ENCODE measurements at places on chromosomes 5 and 9.
A peak's percentile ranks its signal among the peaks of the same experiment; 100 is the strongest.

DNA sequence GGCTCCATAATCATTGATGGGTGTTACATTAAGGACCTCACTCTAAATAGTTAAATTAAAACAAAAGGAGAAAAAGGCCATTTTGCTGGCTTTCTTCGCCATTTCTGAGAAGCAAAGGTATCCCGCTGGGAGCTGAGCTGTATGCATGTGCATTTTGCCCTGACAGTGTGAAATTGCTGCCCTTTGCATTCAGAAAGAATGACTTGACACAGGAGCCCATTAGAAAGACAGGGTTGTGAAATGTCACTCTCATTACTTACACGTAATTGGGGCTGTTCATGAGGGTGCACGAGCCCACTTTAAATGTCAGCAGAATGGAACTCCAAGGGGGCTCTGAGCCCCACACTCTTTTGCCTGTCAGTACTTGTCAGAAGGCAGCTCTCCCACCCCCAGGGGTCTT is 85.0 kb downstream of the SEMA4D start:
- no peak for DNase-seq

DNA sequence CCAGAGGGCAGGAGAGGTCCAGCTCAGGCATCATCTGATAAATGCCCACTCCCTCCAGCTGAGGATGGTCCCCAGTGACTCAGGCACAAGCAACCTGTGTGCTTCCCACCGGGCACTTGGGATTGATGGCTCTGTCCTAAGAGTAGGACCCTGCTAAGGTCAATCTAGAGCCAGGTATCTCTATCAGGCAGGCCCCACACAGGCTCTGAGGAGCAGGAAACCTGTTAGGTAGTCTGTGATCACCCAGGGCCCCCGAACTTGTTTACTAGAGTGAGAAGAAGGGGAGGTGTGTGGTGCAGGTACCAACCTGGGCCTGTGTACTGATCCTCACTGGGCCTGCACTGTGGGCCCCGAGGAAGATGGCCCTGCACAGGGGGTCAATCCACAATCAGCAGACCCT is 119.6 kb upstream of the FSTL4 start:
- no peak for DNase-seq

- no peak for DNase-seq
These were observed 877 bp upstream of the CAMSAP1 start for GRCh38 chr9:135908093-135908753.

- DNase-seq: no peak
These were observed 145.3 kb upstream of the SMARCA2 start for GRCh38 chr9:1869843-1870242.

DNA sequence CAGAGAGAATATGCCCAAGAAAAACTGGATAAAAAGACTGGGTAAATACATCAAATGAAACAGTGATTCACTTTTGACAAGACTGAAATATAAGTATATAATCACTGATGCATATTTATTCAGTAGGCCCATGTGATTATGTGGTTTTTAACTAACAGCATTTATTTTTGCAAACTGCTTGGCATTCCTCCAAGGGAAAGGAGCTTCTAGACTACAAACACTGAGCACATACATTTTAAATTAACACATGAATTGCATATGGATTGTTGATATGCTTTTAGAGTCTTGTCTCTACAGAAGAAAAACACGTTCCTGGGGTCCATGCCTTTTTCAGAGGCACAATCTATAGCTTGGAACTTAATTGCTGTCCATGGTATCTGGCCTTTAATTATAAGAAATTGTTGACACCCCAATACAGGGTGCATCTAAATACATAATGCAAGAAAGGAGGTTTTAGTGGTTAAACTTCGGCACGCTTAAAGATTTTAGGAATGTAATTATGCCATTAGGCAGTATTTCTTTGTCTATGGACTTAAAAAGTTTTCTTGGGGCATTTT is 6.9 kb upstream of the MEIKIN start:
- DNase-seq: no peak

DNA sequence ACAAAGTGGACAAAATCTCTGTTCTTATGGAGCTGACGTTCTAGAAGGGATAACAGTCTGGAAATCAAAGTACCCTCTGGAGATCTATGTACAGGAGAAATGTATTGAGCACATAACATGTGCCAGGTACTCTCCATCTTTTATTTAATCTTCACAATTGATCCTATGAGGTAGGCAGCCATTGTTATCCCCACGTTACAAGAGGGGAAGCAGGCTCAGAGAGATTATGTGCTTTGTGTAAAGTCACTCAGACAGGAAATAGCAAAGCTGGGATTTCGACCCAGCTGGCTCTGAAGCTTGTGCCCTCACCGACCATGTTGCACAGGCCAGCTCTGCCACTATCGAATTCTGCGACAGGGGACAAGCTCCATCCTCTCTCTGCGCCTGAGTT is 21.5 kb downstream of the PDGFRB start:
- no peak for DNase-seq

DNA sequence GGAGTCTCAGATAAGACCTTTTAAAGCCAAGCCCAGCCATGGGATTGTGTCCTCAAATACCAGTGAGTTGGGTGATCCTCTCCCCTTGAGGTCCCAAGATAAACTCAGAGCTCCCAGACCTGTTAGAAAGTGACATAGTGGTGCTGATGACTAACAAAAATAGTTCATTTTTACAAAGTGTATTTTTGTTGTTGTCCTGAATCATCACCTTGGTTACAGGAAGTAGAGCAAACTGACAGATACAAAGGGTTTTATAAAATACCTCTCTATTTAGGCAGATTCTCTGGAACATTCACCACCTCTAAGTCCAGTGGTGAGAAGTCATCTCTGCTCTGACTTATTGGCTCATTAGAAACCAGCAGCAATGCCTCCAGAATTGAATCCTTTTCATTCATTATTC is 259.3 kb downstream of the CEMIP2 start:
- DNase-seq: no peak

DNA sequence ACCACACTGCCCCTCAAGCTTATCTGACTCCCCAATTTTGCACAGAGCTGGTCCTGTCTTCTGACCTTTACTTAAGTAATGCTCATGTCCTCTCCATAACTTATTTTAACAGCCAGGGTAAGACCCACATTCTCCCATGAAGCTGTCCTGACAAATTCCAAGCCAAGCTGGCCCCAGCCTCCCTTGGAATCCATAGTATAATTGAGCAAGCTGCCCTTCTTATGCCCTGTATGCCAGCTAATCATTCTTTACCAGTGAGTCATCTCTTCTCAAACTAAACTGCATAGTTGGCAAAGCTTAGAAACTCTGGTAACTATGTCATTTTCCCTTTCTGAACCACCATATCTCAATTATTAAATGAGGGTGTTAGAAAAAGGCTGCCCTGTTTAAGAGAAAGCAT is 92.4 kb downstream of the NFIB start:
- no peak for DNase-seq

- no peak for DNase-seq
These were observed 123.8 kb downstream of the FAM170A start for GRCh38 chr5:119752921-119753886.

GRCh38 chr5:124544366-124545055 is 201.9 kb downstream of the ZNF608 start:
- no peak for DNase-seq

DNA sequence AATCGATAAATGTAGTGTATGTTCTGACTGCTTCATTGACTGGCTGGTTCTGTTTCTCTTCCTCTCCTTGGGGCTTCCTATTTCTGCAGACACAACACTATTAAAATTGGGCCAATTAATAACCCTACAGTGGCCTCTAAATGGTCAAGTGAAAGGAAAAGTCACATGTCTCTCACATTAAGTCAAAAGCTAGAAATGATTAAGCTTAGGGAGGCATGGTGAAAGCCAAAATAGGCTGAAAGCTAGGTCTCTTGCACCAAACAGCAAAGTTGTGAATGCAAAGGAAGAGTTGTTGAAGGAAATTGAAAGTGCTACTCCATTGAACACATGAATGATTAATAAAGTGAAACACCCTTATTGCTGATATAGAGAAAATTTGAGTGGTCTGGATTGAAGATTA is 58.2 kb downstream of the CCNH start:
- no peak for DNase-seq

- no peak for DNase-seq
These were observed 99.8 kb upstream of the NR4A3 start for GRCh38 chr9:99721898-99722297.

- no peak for DNase-seq
These were observed 944 bp downstream of the ATOX1 start for GRCh38 chr5:151757233-151758140.

- peak; percentile 29 for DNase-seq
These were observed 188.0 kb downstream of the XRCC4 start for GRCh38 chr5:83265318-83265717.

DNA sequence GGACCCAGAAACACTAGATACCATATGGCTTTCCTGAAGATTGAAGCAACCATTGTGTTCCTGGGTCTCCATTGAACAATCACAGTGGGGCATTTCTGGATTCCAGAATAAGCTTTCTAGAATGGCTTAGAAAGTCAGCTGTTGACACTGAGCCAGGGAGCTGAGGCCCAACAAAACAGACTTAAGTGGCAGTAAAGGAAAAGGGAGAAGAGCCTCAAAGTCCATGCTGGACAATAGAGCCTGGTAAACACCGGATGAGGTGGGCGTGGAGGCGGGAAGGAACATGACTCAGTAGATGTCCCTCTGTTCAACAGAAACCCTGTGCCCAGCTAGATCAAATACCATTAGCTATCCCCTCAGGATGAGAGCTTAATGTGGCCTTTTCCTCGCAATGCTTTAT is 14.8 kb downstream of the SPARC start:
- no peak for DNase-seq

GRCh38 chr5:65043843-65044359 is 275.2 kb downstream of the CWC27 start:
- DNase-seq: no peak

GRCh38 chr5:53167836-53168235 is 58.3 kb upstream of the MOCS2 start:
- DNase-seq: no peak

DNA sequence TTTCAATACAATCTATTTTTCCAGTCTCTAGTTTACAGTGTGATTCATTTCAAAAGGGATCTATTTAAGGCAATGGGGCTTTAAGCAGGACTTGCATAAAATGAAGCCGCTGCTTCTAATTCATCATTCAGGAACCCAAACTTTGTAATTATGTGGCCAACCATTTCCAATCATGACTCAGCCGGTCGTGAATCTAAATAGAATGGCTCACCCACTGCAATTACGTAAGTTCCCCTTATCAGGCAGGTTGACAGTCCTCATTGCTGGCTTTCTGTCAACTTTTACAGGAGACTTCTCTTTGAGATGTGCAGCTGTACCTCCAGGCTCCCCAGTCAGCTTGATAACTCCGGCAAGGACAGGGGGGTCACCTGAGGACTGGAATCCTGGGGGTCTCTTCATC is 152.8 kb upstream of the DAP start:
- no peak for DNase-seq

GRCh38 chr9:96199006-96199405 is 103.0 kb downstream of the HSD17B3 start:
- DNase-seq: no peak

- no peak for DNase-seq
These were observed 50.4 kb downstream of the ACO1 start for GRCh38 chr9:32434892-32435291.

- no peak for DNase-seq
These were observed 24.2 kb downstream of the TCF7 start for GRCh38 chr5:134138416-134139376.

- DNase-seq: no peak
These were observed 64.4 kb downstream of the FAM114A2 start for GRCh38 chr5:153974131-153974812.

DNA sequence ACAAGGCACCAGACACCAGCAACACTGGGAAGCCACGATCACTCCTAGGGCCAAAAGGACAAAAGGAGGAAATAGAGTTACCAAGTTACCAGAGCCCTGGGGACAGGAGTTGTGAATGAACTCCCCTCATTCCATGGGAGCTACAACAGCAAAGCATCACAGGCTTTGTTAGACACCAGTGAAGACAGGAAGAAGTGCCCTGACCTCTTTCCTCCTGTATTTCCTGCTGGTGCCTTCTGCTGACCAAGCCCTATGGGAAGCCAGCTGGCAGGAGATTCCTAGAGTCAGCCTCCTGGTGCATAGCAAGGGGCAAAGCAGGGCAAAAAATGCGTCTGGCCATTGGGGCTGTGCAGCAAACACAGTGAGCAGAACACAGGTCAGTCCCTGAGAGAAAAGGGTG is 374.7 kb downstream of the ZSWIM6 start:
- no peak for DNase-seq

GRCh38 chr5:13278148-13278547 is 666.3 kb downstream of the DNAH5 start:
- no peak for DNase-seq

DNA sequence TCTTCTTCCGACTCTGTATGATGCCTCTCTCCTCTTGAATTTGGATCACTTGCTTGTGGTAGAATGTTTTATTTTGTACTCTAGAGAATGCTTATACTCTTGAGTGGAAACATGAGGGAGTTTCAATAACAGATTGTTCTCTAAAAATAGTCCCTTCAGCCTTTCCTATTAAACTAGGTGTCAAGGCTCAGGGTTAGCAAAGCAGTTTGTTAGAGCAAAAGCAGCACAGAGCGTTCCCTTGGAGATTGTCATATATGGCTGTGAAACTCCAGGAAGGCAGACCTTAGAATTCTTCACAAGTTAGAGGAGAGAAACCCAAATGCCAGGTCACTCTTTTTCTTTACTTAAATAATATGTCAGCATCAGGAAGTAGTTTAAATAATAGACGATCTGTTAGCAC is 33.0 kb downstream of the MAMDC2 start:
- DNase-seq: no peak

Data from NCI-H1092 (cell line).